ENCODE measurements at places on chromosomes 1 and 21.

DNA sequence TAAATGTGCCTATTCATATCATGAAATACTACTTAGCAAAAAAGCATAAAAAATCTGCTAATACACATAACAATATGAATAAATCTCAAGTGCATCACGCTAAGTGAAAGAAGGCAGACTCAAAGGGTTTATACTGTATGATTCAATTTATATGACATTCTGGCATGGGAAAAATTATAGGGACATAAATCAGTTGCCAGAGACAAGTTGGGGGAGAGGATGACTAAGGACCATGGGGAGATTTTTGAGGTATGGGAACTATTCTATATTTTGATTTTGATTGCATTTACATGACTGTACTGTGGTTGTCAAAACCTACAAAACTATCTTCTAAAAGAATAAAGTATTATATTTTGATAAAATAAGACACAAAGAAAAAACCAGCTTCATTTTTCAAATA, 650.3 kb upstream of the NR5A2 start:
- DNase-seq, result no peak

DNA sequence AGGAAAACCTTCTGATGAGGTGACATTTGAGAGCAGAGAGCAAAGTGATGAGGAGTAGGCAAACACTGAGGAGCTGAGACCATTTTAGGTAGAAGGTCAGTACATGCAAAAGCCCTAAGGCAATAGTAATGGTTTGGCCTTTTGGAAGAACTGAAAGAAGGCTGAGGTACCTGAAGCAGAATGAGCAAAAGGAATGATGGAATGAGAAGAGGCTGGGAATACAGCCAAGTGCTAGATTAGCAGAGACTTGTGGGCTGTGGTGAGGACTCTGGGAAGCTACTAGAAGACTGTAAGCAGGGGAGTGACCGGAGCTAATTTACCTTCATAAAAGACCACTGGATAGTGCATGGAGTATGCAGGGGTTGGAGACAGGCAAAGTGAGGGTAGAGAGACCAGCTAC, 77.9 kb downstream of the GFI1 start:
- no peak for DNase-seq

DNA sequence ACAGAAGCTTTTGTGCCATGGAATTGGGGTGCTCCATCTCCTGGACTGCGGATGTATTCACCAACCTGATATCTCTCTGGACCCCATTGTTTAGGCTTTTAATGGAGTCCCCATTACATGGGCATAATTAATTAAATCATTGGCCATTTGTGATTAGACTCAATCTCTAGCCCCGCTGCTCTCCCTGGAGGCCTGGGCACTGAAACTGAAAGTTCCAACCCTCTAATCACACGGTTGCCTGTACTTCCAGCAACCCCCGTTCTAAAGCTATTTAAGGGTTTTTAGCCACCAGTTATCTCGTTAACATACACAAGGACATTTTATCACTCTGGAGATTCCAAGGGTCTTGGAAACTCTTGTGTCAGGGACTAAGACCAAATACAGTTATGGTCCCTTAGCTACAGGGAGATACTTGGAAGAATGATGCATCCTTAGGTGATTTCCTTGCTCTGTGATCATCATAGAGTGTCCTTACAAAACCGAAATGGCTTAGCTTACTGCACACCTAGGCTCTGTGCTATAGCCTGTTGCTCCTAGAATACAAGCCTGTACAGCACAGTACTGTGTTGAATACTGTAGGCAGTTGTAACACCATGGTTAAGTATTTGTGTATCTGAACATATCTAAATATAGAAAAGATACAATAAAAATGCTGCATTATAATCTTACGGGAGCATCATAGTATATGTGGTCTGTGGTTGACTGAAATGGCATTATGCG, 71.8 kb downstream of the VPS13D start:
- DNase-seq, result no peak

GRCh38 chr1:209707308-209707707, 2.7 kb downstream of the HSD11B1 start:
- no peak for DNase-seq

DNA sequence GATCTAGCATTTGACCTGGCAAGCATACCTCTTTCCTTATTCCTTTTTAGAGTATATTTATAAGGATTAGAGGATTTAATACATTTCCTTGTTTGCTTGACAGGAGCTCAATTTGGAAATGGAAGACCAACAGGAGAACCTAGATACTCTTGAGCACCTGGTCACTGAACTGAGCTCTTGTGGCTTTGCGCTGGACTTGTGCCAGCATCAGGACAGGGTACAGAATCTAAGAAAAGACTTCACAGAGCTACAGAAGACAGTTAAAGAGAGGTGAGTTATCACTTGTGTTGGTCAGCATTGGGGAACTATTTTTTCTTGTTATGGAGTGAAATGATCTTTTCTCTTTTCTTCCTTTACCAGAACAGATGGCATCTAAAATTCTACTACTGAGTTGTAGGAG, 123.4 kb upstream of the BMP8A start:
- DNase-seq, result no peak

- no peak for DNase-seq
Measured at GRCh38 chr1:204443260-204443619, 31.6 kb upstream of the PPP1R15B start.

DNA sequence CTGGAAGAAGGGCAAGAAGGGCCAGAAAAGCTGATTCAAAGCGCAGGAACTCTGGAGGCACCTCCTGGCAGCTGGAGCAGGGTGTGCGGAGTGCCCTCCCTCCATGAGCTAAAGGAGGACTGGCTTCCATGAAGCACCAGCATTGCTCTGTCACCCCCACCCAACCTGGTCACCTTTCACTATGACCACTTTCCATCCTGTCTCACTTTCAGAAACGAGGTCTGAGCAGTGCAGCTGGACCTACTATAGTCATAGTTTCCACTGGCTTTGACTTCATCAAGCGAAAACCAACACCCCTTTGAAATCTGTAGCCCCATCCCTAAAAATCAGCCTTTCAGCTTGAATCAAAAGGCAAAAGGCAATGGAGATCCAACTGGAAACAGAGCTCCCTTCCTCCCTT, 84.8 kb upstream of the CACNA1E start:
- DNase-seq, result no peak

DNA sequence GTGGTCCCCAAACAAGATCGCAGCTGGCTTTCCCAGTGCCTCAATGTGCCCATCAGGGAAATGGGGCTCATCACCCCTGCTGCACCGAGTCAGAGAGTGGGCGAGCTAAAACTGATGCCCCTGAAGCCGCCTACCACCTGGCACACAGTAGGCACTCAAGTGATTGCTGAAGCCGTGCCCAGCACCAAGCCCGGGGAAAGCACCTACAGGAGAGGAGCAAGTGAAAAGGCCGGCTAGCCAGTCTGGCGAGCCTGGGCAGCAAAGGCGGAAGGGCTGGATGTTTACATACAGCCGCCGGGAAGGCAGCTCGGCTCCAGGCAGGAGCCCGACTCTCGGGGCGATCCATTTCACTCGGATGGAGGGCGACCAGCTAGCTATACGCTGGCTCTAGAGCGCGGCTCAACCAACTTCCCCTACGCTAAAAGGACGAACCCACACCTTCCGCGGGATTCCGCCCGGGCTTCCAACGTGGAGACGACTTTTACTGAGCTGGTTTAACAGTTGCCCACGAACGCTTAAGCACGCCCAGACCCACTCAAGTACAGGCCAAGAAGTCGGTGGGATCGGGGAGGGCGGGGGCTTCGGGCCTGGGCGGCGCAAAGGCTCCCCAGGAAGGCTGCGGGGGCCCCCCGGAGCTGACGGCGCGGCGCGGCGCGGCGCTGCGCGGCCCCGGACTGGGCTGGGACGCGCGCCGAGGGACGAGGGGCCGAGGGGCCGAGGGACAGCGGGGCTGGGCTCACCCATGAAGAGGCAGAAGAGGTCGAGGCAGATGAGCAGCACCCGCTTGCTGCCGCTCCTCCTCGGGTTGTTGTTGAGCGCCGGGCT, 1.0 kb downstream of the PLPP3 start:
- DNase-seq, result no peak

- DNase-seq, result no peak
Measured at GRCh38 chr1:198774421-198774820, 135.6 kb downstream of the PTPRC start.

DNA sequence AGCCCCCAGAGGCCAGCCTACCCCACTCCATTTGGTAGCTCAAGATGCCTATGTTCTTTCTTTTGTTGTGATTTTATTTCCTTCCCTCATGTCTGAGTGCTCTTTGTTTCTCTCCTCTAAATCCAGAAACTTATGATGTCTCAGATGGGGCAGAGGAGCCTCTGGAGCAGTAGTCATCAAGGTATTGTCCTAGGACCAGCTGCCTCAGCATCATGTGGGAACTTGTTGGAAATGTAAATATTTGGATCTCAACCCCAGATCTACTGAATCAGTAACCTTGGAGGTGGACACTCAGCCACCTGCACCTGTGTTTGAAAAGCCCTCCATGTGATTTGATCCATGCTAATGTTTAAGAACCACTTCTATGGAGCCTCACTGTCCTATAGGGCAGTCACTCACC, 593.1 kb upstream of the PLXNA2 start:
- no peak for DNase-seq

DNA sequence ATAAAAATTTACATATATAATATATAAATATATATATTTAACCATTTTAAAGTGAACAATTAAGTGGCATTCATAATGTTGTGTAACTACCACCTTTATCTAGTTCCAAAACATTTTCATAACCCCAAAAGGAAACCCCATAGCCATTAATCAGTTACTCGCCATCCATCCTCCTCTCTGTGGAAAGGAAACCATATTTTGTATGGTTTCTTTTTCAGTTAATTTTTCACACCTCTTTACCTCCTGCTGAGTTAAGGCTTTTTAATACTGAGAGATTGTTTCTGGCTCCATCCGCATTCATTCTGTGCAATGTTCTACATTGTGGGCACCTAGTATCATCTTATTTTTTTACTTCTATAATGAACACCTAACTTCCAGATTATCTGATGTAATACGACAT, 512.1 kb downstream of the LMO4 start:
- DNase-seq, result no peak

DNA sequence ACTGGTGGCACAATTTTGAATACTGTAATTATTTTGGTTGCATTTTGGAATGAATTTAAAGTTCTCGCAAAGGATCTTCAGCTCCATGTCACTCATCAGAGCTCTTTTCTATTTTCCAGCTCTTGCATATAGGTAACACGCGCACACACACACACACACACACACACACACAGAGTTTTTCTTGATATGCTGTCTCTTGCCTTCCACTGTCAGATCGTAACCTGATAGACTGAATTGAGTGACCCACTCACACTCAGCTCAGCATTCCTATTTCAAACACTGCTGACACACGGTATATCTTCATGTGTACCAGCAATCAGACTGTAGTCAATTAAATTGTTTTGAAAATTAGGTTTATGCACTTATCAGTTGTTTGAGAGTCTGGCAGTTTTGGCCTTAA, 214.1 kb downstream of the PBX1 start:
- DNase-seq, result no peak

GRCh38 chr1:63669151-63669961, 76.1 kb downstream of the PGM1 start:
- DNase-seq, result no peak

DNA sequence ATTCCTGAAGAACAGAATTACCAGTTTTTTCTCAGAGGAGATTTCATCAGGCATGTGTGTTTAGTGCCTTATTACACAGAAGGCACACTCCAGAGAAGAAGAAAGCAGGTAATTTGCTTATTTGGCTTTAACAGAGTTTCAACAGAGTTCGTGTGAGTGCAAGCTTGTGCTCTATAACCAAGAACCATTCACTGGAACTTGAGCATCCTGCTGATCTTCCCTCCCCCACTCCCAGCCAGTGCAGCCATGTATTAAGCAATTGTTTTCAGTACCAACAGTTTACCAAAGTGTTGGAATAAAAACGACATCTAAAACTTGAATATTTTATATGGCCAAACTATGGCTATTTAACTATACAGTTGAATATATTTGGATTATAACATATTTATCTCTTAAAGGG, 4.3 kb downstream of the MGST3 start:
- DNase-seq, result no peak
